ENCODE measurements at places on chromosomes 16 and 17.

DNA sequence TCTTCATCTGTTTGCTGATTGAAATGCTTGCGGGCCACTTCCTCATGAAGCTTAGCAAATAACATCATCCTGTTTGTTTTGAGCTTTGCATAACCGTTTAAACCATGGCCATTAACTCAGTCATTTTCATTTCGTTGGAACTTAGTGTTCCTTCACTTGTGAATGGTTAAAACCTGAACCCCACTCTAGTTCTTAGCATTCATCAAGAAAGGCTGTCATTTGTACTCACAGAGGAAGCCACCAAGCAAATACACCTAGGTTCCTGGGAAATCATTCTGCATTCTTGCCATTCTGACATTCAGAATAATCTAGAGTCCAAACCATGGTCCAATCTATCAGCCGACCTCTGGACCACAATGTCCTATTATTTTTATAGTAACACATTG lies 8.4 kb upstream of the TAT start:
- no peak for DNase-seq

DNA sequence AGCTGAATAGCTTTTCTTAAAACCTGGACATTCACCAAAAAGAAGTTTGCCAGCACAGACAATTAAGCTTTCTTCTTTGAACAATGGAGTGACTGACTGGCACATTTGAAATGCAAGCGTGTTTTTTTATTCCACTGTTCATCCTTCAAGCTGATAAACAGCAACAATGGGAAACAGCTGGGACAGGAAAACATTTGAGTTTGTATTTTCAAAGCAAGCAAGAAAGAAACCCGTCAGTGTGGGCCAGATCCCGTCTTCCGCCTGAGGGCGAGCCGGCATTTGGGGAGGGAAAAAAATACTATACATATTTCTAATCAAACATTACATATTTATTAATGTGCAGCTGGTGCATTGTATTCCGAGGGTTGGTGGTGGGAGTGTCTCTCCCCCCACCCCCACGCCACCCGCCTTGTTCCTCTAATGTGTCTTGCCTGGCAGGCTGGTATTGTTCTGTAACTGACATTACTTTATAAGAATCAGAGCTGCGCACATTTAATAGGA lies 94.3 kb downstream of the CYLD start:
- no peak for DNase-seq

- no peak for DNase-seq
Measured at GRCh38 chr16:77736879-77737278, 14.6 kb downstream of the NUDT7 start.

- no peak for DNase-seq
Measured at GRCh38 chr17:32541640-32542039, 54.8 kb downstream of the CDK5R1 start.

DNA sequence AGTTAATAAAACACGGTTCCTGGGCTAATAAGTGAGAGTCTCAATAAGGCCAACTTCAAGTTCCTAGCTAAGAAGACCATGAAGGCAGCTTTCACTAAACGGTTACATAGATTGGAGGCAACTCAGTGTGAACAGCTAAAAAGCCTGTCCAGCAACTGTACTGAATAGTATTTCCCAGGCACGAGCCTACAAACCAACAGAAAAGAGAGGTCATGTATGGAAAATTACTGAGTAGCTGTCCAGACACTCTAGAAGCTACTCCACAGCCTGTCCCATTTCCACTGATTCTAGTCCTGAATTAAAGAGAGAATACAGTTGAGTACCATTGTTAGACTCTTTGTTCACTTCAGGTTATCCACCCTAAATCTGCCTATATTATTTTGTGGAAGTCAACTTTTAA lies 36.5 kb upstream of the C17orf78 start:
- no peak for DNase-seq

DNA sequence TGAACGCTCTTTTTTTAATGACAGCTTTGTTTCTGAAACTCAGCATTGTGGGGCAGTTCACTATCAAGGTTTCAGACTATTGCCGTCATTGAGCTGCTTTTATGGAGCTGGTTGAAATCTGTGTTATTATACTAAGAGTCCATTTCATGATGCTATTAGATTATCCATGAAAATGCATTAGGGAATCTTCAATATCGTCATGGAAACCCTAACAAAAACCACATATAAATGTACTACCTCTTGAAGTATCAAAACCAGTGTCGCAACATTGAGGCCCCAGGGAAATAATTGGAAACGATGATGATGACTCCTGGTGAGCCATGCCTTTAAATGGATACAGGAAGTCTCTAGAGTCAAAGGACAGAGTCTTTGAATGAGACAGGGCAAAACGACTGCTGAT lies 231.6 kb upstream of the CPHXL start:
- no peak for DNase-seq

DNA sequence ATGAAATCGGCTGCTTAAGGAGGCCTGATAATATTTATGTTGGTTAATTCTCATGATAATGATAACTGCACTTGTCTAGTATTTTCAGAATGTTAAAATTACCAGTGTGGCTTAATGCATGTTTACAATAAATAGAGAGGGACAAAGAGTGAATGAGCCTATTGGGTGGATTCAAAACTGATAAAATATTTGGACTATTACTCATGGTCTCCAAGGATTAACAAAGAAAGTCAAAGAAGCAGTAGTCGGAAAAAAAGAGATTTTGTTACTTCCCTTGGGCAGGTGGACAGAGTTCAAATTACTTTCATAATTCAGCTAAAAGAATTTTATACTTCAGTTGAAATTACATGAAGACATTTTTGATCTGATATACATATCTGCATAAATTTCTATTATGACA lies 258.2 kb upstream of the PMFBP1 start:
- DNase-seq, result no peak

GRCh38 chr16:559411-560203 lies 587 bp upstream of the PRR35 start:
- no peak for DNase-seq

- DNase-seq, result no peak
Measured at GRCh38 chr16:23527961-23528643, 17.8 kb upstream of the GGA2 start.

- no peak for DNase-seq
Measured at GRCh38 chr16:68844211-68844564, 857 bp downstream of the TANGO6 start.

DNA sequence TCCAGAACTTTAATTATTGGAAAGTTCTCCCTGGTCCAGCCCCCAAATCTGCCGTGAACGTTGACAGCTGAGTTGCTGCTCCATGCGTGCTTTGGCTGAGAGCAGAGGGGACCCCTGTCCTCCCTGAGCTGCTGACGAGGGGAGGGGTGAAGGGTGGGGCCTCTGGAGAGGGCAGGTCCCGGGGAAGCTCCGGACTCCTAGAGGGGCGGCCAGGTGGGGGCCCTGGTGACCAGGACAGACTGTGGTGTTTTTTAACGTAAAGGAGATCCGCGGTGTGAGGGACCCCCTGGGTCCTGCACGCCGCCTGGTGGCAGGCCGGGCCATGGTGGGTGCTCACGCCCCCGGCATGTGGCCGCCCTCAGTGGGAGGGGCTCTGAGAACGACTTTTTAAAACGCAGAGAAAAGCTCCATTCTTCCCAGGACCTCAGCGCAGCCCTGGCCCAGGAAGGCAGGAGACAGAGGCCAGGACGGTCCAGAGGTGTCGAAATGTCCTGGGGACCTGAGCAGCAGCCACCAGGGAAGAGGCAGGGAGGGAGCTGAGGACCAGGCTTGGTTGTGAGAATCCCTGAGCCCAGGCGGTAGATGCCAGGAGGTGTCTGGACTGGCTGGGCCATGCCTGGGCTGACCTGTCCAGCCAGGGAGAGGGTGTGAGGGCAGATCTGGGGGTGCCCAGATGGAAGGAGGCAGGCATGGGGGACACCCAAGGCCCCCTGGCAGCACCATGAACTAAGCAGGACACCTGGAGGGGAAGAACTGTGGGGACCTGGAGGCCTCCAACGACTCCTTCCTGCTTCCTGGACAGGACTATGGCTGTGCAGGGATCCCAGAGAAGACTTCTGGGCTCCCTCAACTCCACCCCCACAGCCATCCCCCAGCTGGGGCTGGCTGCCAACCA lies at the start of gene MC1R:
Gene MC1R (plus strand): TSS at position 410 of the 895 bp plus-strand sequence. CDS start 397 bp downstream, at position 807.
- DNase-seq, result peak; percentile 23

GRCh38 chr16:3046641-3047386 lies 453 bp downstream of the MMP25 start:
- DNase-seq, result no peak

DNA sequence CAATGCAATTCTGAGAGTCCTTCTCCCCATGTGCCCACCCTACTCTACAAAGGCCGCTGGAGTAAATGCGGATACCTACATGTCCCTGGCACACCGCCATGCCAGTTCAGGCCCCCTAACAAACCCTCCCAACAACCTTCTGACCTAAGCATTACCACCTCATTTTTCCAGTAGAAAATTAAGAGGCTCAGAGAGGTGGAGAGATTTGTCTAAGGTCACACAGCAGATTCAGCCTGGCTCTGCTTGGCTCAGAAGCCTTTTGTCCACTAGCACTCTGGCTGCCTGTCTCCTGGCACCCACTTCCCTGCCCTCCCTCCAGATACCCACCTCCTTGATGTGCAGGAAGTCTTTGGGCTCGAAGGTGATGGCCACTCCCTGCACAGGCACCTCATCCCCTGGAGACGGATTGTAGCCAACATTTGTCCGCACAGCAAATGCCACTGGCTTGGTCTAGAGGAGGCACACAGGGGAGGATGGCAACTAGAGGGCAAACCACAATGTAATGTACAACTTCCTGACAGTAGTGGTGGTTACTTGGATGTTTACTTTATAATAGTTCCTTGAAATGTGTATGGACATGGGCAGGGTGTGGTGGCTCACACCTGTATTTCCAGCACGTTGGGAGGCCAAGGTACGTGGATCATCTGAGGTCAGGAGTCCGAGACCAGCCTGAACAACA lies 10.2 kb downstream of the CACNB1 start:
- no peak for DNase-seq

DNA sequence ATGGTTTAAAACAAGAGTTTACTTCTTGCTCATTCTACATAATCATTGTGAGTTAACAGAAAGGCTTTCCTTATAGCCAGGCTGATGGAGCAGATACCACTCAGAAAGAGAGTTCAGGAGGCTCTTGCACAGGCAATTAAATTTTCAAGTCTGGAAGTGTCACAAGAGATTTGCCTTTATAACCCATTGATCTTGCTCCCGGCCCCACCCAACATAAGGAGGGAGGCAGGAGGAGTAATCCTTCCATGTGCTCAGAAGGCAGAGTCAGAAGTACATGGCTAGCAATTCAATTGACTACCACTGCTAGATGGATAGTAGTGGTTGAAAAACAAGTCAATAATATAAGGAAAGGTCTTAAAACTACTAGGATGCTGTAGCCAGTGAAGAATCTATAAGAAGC lies 346.3 kb upstream of the CDH11 start:
- DNase-seq, result no peak

GRCh38 chr17:45784293-45784740 lies at the start of gene CRHR1:
Gene CRHR1, plus strand, starts transcription at chr17:45784320. Its CDS starts 225 bp downstream, at chr17:45784545.
- no peak for DNase-seq

DNA sequence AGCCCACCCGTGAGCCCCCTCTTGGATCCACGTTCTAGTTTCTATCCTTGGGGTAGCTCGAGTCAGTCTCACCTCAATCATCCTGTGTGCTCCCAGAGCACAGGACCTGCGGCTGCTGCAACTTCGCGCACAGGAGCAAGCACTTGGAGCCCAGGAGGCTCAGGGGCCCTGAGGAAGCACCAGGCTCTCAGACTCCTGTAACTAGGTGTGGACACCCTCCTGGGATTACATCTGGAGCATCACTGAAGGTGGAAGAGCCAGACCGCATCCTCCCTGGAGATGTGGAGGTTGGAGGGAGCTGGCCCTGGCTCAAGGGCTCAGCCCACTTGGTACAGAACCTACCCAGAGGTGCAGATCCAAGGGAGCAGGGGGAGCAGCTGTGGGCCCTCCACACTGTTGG lies 2.7 kb downstream of the HBQ1 start:
- DNase-seq, result no peak

GRCh38 chr17:16406742-16407674 lies 8.4 kb upstream of the TRPV2 start:
- DNase-seq, result no peak

GRCh38 chr17:76715496-76715830 lies 4.7 kb upstream of the MXRA7 start:
- DNase-seq, result no peak

- DNase-seq, result no peak
Measured at GRCh38 chr16:82081264-82081663, 46.2 kb downstream of the HSD17B2 start.

DNA sequence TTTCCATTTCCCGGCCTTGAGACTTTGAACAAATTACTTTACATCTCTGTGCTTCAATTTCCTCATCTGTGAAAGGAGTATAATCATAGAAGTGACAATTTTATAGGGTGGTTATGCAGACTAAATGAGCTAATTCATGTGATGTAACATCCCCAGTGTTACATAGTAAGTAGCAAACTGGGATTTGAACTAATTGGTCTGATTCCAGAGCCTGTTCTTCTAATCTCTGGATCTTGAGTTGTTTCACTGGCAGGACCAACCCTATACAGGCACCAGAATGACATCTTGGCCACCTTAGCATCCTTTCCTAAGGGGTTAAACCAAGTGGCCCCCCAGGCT lies 77.7 kb downstream of the AATF start:
- DNase-seq, result no peak

- no peak for DNase-seq
Measured at GRCh38 chr16:69311533-69312387, 610 bp downstream of the VPS4A start.

DNA sequence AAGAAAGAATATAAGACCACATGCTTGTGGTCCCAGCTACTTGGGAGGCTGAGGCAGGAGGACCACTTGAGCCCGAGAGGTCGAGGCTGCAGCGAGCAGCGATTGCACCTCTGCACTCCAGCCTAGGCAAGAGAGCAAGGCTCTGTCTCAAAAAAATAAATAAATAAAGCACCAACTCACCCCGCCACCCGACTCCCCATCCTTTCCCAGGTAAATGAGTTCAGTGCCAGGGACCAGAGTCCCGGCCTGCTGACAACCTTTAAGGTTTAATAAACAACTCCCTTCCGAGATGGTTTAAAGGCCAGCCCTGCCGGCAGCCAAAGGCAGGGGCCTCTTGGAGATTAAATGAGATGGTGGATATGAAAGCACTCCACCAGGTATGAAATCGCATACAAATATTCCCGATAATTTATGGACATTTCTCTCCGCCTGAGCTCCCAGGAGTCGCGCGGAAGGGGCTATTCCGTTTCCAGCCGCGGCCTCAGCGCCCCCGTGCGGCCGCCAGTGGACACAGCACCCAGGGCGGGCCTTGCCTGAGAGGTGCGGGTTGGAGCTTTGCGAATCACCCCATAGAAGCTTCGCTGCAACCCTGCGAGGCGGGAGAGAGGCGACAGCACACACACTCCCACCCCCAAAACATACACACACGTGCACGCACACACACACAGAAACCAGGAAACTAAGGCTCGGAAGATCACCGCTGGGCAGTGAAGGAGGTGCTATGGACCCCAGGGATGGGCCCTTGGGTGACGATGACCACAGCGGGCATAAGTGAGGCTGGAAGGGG lies 4.0 kb upstream of the RPL38 start:
- peak; percentile 17 for DNase-seq
